ENCODE measurements at places on chromosomes 5 and 9.

DNA sequence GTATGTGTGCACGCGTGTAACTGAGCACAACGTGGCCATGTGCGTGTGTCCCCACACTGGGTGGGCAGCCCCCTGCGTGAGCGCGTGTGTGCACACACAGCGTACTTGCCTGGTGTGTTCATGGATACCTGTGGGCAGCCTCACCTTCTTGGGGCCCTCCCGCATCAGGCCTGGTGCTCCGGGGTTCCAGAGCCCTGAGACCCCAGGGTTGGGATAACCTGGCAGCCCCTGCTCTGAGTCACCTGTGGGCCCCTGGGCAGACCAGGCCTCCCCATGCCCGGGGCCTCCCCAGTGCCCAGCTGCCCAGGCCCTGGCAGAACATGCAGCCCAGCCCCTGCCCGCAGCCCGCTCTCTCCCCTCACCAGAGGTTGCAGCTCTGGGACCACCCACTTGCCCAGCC, 25.2 kb downstream of the LHX3 start:
- DNase-seq, result peak; percentile 21

- DNase-seq, result no peak
Observed at GRCh38 chr9:135531096-135531495, 9.9 kb downstream of the LCN1 start.

DNA sequence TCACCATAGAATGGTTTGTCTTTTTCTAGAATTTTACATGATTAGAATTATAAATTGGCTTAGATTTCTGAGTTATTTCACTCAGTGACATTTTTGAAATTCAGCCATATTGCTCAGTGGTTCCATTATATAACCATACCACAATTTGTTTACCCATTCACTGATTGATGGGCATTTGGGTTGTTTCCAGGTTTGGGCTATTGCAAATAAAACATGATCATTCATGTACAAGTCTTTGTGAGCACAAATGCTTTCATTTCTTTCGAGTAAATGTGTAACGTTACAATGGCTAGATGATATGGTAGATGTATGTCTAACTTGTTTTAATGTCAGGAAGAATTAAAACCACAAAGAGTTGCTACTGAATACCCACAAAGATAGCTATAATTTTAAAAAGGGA, 279.9 kb upstream of the TARS1 start:
- DNase-seq, result no peak

DNA sequence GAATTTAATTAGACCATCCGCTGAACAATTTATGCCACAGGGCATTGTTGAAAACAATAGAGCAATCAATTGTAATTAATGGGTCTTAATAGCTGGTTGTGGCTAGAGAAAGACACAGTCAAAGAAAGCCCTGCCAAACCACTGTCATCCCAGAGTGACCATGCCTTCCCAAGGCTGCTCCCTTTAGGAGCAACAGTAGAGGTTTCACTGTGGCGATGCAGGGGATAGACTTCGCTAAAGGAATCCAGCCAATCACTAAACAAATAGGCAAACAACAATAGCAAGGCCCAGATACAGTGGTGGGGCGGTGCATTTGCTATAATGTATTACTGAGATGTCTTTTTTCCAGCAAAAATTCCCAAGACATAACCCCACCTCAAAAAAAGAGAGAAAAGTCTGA, 87.8 kb upstream of the SLC27A6 start:
- no peak for DNase-seq

- peak; percentile 86 for DNase-seq
Observed at GRCh38 chr9:136787690-136788400, 3.3 kb upstream of the TMEM141 start.

DNA sequence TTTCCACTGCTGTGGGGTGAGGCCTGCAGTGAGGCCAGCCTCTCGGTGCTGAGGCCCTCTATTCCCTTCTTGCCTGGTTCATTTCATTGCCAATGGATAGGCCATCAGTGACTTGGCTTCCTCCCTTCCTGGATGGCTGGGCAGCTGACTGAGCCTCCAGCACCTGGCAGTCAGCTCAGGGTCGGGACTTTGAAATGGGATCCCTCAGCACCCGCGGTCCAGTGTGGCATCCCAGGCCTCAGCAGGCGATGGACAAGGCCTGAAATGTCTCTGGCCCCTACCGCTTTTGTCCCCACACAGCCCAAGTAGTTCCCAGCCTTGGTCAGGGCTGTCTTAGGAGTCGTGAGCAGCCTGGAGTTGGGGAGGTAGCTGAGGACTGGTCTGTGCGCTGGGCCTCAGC, 17.2 kb downstream of the NDST1 start:
- DNase-seq, result no peak

- no peak for DNase-seq
Observed at GRCh38 chr5:13976867-13977830, 32.7 kb upstream of the DNAH5 start.

DNA sequence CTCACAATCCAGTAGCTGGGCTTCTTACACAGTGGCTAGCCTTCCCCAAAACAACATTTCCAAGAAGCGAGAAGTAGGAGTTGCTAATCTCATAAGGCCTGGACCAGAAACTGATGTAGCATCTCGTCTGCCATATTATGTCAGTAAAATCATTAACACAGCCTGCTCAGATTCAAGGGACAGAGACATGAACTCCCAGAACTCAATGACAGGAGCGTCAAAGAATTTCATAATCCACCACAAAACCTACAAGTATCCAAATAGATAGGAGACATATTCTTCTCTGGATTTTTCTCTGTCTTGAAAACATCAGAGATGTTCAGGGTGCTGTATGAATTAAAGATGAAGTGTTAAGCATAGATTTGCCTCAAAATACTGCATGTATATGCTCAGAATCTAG, 457.6 kb upstream of the ACTBL2 start:
- DNase-seq, result no peak
